ENCODE measurements at places on chromosomes 3 and 15.
A peak's percentile ranks its signal among the peaks of the same experiment; 100 is the strongest.

DNA sequence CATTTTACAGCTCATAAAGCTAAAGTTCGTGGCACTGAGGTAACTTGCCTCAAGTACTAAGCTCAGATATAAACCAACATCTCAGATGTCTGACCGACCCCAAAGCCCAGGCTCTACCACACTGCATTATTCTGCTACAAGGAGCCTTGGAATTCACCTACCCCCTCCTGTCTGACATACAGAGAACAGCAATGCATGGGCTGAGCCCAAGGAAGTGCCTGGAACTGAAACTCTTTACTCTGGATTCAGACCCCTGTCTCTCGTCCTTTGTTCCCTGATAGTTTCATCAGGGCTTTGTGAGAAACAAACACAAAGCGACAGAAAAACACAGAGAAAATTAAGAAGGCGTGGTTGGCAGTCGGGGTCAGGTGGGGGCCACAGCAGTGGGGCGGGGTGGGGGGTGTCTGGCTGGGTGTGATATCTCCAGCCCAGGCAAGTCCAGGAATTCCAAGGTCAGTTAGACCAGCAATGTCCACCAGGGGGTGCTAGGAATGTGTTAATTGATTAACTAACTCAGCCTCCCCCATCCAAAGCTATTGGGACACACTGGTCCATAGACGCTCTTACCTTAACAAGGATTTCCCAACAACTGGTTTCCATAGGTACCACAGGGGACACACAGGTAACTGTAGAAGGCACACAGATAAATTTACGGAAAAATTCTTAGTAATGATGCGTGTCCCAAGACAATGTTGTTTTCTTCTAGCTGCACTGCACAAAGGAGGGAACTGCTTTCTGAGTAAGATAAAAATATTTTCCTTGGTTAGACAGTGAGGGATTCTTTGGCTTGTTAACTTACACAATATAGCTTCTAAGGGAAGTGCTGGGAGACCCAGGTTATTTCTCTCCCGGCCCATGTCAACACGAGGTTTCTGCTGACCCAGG lies 18.8 kb upstream of the SSUH2 start:
- peak; percentile 11 for DNase-seq

DNA sequence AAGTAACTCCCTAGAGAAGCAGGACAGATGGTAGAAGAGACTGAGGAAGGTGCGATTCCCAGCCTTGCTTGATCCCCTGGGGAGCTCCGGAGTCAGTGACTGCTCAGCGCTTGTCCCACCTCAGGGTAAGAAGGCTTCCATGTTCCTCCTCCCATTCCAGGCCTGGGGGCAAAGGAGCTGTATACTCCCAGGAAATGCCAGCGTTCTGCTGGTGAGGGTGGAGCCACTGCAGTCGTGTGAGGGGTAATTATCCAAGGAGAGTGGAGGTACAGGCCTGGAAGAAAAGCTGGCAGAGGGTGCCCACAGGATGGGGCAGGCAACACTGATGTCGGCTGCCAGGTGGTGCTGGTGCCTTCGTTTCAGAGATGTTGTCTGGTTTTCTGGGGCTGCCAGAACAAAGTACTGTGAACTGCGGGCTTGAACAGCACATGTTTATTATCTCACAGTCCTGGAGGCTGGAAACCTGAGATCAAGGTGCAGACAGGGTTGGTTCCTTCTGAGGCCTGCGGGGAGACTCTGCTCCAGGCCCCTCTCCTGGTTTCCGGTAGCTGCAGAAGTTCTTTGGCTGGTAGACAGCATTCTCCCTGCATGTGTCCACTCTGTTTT lies 12.1 kb upstream of the APBA2 start:
- no peak for DNase-seq

DNA sequence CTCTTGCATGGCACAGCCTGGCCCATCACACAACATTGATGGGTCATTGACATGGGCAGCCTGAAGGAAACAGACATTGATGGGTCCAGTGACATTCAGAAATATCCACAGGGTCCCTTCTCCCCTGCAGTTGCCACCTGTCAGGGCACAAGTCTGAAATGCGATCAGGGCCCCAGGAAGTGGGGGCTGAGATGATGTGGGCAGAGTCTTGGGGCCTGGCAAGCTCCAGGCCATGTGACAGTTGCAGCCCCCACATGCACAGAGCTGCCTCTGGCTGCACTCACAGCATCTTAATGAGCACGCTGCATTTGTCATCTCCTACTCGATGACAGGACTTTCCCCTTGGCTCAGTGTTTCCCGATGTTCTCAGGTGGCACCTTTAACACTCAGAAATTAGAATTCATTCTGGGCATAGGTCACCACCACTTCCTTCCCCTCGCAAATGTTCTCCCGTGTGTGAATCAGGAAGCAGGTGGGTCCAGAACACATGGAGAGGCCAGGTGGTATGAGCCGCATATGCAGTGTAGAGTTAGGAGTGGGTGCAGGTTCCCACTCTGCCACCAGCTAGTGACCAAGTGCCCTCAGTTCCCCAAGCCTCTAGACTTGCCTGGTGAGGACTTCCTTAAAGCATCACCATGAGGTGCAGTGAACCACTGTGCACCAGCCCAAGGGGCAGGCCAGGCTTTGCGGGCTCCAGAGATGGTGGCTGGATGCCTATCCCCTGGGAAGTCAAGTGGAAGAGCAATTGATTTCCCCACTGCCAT lies 1.6 kb upstream of the TXNRD3 start:
- no peak for DNase-seq

DNA sequence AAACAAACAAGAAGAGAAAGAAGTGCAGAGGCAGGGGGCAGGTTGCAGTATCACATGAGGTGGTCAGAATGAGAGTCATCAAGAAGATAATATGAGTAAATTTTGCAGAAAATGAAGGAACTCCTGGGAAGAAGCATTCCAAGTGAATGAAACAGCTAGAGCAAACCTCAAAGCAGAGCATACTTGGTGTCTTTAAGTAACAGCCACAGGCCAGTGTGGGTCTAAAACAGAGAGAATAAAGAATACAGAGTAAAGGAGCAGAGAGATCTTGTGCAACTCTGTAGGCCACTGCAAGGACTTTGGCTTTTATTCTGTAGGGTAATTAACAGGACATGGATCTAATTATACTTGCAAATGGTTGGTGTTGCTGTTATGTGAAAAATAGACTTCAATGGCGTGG lies 81.3 kb downstream of the STAC start:
- no peak for DNase-seq

DNA sequence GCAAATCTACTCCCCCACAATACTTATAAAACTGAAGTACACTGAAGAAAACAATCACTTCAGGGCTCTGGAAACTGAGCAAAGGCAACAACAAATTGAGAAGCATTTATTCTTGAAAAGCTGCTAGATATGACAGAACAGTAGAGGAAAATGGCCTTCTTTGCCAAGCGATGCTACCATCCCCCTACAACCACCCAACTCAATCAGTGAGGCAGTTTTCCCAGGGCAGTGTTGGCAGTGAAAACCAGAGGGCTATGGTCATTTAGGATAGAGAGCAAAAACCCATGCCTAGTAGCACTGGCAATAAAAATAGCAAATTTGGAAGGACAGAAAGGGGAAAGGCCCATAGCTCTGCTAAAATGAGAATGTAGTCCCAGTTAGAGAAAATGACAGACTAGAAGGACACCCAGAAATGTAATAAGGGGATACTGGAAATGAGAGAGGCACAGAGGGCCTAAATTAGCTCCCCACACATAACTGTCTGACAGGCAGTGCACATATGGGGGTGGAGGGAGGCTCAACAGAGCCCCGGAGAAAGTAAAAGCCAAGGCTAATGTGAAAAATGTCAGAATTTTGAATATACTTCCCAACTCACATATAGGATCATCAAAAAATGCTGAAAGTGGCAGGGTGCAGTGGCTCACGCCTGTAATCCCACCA lies 143.5 kb downstream of the GSK3B start:
- no peak for DNase-seq

DNA sequence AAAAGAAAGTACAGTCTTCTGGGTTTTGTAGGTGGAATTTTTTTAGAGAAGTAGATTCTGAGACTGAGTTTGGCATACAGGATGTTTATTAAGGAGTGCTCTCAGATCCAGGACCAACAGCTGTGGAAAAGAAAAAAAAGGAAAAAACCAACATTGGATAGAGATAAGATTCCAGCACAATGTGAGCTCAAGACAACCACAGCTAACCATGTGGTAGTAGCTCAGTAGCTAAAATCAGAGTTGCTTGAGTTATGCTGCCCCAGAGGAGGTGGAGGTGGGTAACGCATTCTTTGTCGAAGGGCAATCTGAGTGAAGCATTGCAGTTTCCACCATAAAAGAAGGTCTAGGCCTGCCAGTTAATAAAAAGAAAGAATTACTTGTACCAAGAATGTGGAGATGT lies 904.3 kb downstream of the NSUN3 start:
- DNase-seq, result no peak

- peak; percentile 61 for DNase-seq
Measured at GRCh38 chr15:40338041-40338657, 2.6 kb downstream of the CCDC9B start.

Measured in stimulated activated CD8-positive, alpha-beta memory T cell treated with anti-CD3 and anti-CD28 coated beads, Interleukin-7, amount 100 ng/mL, for 24 hours (primary cell).